Spleen (tissue), 13 donors: ENCODE measurements at places on chromosomes 3 and 15. TPM values are rescaled to one million over a fixed set of nuclear protein-coding genes. Genes with fewer than 3 reads are reported as not detected.

DNA sequence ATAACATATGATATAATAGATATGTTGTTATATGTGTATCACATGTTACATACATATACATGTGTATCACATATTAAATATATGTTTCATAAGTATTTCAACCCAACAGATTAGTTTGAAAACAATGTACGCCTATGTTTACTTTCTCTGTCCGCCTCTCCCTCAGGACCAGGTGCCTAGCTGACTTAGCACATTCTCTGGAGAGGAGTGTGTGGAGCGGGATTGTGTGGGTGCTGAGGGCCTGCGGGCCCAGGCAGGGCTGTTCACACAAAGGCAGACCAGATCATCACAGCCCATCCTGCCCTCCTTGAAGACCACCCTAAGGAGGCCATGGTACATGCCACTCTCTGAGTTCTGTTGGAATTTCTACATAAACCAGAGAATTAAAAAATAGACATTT, 81.0 kb downstream of the PLXNA1 start:
- no peak overlapping the region for H3K4me3 ChIP-seq
- no peak for DNase-seq
- no peaks in the 10 kb centered on the region for H3K36me3 ChIP-seq
- no peaks in the 10 kb centered on the region for H3K4me1 ChIP-seq
- H3K27ac ChIP-seq: no peak overlapping the region
- no peaks in the 10 kb centered on the region for H3K27me3 ChIP-seq

DNA sequence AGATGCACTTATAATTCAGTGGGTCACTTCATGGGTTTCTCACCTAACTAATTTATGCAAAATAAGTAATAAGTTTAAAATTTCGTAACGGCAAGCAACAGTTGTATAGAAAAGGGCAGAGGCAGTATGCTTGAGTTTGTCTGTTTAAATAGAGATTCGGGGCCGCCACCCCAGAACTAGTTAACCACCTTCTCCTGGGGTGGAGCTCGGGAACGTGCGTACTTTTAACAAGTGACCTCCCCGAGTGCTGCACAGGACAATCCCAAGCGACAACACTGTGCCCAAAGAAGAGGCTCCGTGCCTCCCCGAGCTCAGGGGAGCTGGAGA, 439 bp downstream of the SSR3 start:
- H3K27ac ChIP-seq: peak overlapping the region; percentile 83
- H3K4me1 ChIP-seq: peaks cover 18% of the 10 kb centered on the region
- peak overlapping the region; percentile 83 for H3K4me3 ChIP-seq
- H3K27me3 ChIP-seq: no peaks in the 10 kb centered on the region
- no peak for DNase-seq
- peaks cover 12% of the 10 kb centered on the region for H3K36me3 ChIP-seq

The MOBP gene
- total RNA-seq: not detected

- no peak overlapping the region for H3K27ac ChIP-seq
- H3K27me3 ChIP-seq: no peaks in the 10 kb centered on the region
- no peak overlapping the region for H3K4me3 ChIP-seq
Measured at GRCh38 chr15:57458356-57458781, 82.1 kb downstream of the CGNL1 start.

The ZNF860 gene
- 9.5 TPM for total RNA-seq

GRCh38 chr15:47820747-47821319, 103.5 kb downstream of the SEMA6D start:
- H3K4me1 ChIP-seq: no peaks in the 10 kb centered on the region
- H3K27me3 ChIP-seq: no peaks in the 10 kb centered on the region
- H3K4me3 ChIP-seq: no peak overlapping the region
- H3K27ac ChIP-seq: no peak overlapping the region
- DNase-seq: no peak

DNA sequence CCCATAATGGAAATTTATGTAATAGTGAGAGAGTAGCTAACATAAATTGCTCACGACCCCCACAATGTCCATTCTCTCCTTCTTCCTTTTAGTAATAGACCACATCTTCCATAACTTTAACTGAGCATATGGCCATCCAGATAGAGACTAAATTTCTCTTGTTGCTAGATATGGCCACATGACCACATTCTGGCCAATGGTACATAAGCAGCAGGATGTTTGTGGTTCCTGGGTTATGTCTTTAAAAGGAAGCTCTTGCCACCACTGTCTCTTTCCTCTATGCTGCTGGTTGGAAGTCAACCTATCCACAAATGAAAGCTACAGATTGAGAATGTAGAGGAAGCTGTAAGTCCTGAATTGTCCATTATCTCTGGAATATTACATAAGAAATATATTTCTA, 59.7 kb upstream of the NPHP3 start:
- no peak for DNase-seq
- no peaks in the 10 kb centered on the region for H3K36me3 ChIP-seq
- no peak overlapping the region for H3K27ac ChIP-seq
- no peaks in the 10 kb centered on the region for H3K27me3 ChIP-seq

DNA sequence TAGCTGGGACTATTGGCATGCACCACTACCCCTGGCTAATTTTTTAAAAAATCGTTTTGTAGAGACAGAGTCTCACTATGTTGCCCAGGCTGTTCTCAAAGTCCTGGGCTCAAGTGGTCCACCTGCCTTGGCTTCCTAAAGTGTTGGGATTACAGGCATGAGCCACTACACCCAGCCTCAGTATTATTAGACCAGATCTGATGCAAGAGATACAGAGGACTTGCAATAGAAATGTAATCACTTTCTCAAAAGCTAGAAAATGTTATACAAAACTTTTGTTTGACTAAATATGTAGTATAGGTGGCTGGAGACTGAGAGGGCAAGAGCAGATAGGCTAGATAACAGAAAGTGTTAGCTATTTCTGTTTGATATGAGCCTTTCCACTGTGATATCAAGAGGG, 531.9 kb downstream of the SOX2 start:
- no peak for DNase-seq
- H3K4me1 ChIP-seq: no peaks in the 10 kb centered on the region
- no peaks in the 10 kb centered on the region for H3K27me3 ChIP-seq
- H3K4me3 ChIP-seq: no peak overlapping the region
- no peaks in the 10 kb centered on the region for H3K36me3 ChIP-seq

- H3K27ac ChIP-seq: no peak overlapping the region
- peaks cover 3% of the 10 kb centered on the region for H3K4me1 ChIP-seq
- no peak overlapping the region for H3K4me3 ChIP-seq
- no peaks in the 10 kb centered on the region for H3K27me3 ChIP-seq
- DNase-seq: no peak
Measured at GRCh38 chr3:190224863-190225692, 97.2 kb downstream of the CLDN1 start.

DNA sequence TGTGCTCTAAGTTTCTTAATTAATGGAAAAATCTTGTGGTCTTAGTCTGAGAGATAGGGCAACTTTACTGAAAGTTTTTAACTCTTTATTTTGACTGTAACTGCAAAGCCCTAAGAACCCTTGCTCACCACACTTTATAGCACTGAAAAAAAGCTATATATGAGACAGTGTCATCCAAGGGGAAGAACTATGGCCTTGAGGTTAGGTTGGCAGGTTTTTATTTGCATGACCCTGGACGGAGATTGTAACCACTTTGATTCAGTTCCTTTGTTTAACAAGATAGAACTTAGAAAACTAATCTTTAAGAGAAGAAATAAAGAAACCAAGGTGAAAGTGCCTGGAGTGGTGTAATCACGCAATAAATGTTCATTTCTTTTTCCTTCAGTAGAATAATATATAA, 30.6 kb upstream of the LYSMD4 start:
- no peak overlapping the region for H3K4me3 ChIP-seq
- no peak overlapping the region for H3K27ac ChIP-seq
- H3K27me3 ChIP-seq: no peaks in the 10 kb centered on the region
- no peaks in the 10 kb centered on the region for H3K36me3 ChIP-seq
- DNase-seq: no peak

The PP2D1 gene
- total RNA-seq: not detected

DNA sequence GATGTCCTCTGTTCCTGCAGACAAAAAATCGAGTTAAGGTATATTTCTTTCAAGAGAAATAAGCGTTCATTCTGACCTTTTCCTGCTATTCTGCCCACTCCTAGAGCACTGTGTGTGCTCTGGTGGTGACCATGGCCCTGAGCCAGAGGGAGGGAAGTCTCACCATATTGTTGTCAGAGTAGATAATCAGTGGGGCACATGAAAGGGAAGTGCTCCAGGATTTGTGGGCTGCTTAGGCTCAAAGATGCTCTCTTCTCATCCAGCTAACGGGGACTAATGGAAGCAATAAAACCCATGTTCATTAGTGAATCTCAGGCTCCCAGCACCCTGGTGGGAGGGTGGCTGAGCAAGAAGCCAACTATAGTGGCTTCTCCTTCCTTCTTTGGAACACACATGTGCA, 70.7 kb upstream of the EOMES start:
- H3K27me3 ChIP-seq: no peaks in the 10 kb centered on the region
- H3K36me3 ChIP-seq: no peaks in the 10 kb centered on the region
- no peak for DNase-seq
- no peak overlapping the region for H3K4me3 ChIP-seq

DNA sequence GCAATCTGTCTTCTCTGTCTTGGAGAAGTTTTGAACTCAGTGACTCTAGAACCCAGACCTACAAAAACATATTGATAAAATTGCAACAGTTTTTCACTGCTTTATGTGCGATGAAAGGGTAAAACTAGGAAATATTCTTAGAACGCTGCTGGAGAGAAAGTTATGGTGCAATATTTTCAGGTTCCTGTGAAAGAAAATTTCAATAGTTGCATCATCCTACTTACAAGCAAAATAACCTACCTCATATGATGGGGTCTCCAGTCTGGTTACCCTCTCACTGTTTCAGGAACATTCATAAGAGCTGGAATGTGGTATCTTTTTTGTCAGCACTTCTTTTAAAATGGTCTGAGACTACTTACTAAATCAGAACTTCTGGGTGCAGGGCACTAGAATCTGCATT, 27.1 kb downstream of the GATM start:
- peaks cover 10% of the 10 kb centered on the region for H3K27me3 ChIP-seq
- H3K4me1 ChIP-seq: no peaks in the 10 kb centered on the region
- no peak overlapping the region for H3K4me3 ChIP-seq
- H3K27ac ChIP-seq: no peak overlapping the region
- DNase-seq: no peak

GRCh38 chr3:23182996-23183513, 20.1 kb upstream of the UBE2E2 start:
- no peak overlapping the region for H3K4me3 ChIP-seq
- H3K27ac ChIP-seq: no peak overlapping the region
- H3K27me3 ChIP-seq: no peaks in the 10 kb centered on the region
- no peak for DNase-seq
- H3K36me3 ChIP-seq: no peaks in the 10 kb centered on the region

DNA sequence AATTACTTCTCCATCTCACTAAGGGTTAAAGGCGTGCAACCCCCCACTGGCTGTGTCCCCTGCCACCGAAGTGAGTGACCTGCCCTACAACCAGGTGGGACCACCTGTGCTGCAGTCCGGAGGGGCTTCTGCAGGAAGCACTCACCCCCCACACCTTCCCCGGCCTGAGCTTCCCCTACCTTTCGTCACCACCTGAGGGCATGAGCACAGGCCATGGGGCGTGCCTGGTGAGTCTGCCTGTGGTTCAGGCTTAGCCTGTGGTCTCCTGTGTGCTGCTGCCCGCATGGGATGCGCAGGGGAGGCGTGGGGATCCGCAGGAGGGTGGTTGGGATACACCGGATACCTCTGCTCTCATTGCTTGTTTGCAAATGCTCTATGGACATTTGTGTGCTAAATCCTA, 46.0 kb downstream of the KLHL25 start:
- H3K36me3 ChIP-seq: peaks cover 51% of the 10 kb centered on the region
- H3K27me3 ChIP-seq: no peaks in the 10 kb centered on the region
- DNase-seq: peak; percentile 74
- H3K27ac ChIP-seq: no peak overlapping the region

The LYZL4 gene
- not detected for total RNA-seq

The KBTBD8 gene
- 12.9 TPM for total RNA-seq

DNA sequence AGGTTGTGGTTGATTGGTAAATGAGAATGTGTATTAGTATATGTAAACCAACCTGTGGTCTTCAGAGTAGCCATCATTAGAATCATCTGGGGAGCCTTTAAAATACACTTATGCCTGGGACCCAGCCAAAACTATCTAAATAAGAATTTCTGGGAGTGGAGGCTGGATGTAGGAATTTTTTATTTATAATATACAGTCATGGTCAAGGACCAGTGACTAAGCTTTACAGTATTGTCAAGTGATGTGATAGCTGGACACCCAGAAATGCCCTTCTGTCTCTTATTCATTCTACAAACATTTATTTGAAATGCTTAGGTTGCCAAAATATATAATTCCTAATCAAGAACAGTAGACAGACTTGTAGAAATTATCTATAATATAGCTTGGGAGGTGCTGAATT, 132.2 kb downstream of the MBNL1 start:
- no peaks in the 10 kb centered on the region for H3K27me3 ChIP-seq
- no peak overlapping the region for H3K4me3 ChIP-seq
- H3K27ac ChIP-seq: peak overlapping the region; percentile 48
- DNase-seq: no peak
- no peaks in the 10 kb centered on the region for H3K36me3 ChIP-seq
- H3K4me1 ChIP-seq: peaks cover 78% of the 10 kb centered on the region

DNA sequence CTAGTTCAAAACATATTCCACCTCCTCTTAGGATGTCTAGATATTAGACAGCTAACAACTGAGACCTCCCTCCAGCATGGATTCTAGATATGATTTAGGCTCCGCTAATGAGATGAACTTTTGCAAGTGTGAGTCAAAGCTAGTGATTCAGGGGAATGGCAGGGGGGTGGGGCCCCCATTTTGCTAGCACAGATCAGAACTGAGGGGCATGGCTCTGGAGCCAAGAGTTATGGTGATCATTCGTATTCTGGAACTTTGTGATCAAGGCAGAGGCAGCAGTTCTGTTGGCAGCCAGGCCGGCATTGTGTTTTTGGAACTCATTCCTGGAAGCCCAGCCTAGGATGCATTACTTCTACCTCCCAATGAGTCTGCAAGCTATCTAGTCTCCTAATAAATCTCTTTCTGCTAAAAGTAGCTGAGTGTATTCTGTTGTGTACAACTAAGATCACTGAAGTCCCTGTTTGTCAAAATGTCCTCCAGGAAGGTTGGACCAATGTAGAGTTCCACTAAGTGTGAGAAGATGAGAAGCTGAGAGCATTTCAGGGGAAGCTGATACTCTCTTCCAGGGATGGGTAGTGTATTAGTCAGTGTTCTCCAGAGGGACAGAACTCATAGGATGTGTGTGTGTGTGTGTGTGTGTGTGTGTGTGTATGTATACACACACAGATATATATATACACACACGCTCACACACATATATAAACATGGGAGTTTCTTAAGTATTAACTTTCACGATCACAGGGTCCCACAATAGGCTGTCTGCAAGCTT, 312.7 kb downstream of the TLE3 start:
- peak; percentile 20 for DNase-seq
- no peaks in the 10 kb centered on the region for H3K27me3 ChIP-seq
- no peak overlapping the region for H3K27ac ChIP-seq
- H3K4me1 ChIP-seq: peaks cover 6% of the 10 kb centered on the region
- H3K4me3 ChIP-seq: no peak overlapping the region
- no peaks in the 10 kb centered on the region for H3K36me3 ChIP-seq
